ENCODE measurements at places on chromosomes 11 and 22.

DNA sequence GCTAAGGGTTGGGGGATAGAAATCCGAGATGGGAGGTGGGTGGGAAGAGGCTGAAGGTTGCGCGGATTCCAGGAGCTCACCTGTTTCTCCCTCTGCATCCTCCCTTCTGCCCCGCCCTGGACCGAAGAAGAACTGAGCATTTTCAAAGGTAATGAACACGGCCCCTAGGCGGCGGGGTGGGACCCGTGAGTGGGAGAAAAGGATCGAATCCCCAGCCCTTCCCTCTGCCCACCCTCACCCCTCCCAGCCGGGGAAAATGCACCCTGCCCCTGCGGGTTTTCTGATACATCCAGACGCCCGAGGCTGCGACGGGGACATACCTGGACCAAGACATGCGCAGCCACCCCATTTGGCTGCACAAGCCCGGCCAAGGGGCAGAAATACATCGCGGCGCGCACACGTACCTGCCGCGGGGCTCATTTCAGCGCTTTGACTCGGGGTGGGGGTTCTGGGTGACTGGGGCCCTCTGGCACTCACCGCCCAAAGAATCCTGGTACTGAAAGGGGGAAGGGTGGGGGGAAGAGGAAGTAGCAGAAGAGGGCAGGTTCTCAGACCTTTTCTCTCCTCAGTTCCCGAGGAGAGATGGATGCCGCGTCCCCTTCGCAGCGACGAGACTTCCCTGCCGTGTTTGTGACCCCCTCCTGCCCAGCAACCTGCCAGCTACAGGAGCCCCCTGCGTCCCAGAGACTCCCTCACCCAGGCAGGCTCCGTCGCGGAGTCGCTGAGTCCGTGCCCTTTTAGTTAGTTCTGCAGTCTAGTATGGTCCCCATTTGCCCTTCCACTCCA is 6.0 kb downstream of the VSIG2 start:
- no peak for DNase-seq

DNA sequence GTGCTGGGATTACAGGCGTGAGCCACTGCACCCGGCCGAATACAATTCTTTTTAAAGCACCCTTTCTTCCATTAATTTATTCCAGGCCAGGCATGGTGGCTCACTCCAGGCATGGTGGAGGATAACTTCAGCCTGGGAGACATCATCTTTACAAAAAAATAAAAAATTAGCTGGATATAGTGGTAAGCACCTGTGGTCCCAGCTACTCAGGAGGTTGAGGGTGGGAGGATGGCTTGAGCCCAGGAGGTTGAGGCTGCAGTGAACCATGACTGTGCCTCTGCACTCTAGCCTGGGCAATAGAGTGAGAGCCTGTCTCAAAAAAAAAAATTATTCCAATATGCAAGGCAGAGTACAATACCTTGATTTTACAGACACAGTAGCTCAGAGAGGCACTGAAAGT is 11.4 kb downstream of the TAGLN start:
- DNase-seq = no peak

DNA sequence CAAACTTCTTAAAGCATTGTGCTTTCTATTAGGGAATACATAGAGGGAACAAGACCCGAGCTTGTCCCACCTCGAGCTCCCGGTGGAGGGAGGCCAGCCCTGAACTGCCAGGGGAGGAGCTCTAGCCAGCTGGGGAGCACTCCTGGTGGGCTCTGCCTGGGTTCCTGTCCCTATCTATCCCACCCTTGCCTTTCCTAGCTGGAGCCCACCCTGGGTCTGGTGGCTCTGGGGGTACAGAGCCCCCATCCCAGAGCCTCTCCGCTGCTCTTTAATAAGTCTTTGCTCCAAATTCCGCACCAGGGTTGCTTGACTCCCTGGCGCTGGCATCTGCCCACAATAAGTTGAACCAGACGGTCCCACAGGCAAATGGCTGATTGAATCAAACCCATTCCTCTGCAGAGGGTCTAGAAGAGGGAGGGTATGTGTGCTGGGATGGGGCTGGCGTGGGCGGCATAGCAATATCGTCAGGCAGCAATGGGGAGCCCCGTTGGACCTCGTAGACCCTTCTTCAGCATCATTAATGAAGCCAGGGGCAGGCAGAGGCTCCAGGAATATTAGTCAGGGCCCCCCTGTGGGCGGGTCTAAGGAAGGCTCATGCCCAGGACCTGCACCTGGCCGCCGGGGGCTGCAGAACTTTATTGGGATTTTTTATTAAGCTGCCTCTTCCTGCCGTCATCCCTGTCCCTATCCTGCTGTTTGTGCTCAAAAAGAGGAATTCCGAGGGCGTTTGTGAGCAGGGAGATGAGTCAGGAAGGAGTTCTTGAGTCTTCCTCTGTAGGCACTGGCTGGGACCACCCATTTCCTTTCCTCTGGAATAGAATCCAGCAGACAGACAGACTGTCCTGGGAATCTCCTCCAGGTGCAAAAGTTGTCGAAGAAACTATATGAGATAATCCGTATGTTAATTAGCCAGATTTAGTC is 38.5 kb upstream of the RIC3 start:
- no peak for DNase-seq

DNA sequence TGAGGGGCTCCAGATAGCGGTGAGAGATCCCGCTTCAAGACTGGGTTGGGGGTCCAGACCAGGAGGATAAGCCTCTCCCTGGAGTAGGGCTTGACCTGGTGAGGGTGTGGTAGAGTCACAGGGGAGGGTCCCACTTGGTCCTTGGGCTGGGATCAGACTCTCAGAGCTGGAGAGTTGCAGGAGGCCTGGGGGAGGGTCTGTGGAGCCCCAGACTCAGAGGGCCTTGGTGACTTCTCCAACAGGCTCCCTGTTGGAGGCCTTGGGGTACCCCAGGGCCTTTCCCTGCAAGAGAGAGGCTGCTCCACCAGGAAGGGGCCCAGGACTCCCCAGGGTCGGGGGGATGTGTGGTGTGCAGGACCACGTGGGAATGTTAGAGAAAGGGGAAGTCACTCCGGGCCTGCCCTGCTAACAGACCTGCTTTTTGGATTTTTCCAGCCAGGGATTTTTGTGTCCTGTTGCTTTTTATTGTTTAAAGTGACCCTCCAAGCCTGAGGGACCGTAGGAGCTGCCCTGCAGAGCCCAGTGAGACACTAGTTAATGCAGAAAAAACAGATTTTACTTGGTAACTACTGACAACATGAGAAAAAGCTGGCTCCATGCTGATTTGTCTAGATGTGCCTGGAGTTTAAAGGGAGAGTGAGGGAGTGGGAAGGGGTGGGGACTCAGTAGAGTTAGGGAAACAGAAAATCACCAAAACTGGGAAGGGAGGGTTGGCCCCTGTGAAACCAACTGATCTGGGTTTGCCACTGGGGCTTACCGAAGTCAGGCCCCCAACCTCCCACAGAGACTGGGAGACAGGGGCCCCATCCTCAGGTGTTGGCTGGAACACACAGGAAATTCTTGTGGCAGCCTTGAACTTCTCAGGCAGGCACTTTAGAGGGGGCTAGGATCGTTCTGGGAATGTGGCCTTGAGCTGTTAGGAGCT is 801 bp upstream of the TXNRD2 start:
- DNase-seq = no peak

DNA sequence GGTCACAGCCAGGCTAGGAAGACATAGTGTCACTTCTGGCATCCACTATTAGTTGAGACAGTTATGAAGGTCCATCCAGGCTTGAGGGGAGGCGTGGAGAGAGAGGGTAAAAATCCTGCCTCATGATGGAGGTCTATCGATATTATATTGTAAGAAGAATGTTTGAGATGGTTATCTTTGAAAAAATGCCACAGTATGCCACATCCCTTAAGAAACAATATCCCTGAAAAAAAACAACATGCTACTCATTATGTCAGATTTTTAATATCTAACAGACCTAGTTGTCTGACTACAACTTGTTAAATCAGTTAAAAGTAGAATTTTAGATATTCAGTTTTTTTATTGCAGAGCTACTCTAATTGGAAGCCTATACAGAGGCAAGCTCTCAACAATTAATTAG is 121.7 kb upstream of the SLC5A12 start:
- no peak for DNase-seq

DNA sequence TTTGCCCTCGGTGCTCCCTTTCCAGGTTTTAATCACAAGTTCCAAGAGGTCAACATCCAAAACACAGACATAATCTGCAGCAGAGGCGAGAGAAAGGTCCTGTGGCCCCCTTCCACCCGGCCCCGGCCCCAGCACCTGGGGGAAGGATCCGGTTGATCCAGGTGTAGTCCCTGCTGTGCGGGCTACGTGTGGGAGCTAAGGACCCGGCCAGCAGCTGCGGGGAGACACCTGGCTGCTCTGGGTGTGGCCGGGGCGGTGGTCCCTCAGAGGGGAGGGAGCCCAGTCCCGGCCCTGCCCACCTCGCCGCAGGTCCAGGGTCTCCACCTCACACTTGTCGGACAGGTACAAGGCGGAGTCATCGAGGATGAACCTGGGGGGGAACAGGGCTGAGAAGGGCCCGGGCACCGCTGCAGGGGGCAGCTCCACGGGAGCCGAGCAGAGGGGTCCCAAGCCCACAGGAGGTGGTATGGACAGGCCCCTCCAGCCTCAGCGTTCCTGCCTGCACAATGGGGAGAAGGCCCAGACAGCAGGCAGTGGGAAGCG is 13.6 kb downstream of the ATG2A start:
- DNase-seq = no peak

DNA sequence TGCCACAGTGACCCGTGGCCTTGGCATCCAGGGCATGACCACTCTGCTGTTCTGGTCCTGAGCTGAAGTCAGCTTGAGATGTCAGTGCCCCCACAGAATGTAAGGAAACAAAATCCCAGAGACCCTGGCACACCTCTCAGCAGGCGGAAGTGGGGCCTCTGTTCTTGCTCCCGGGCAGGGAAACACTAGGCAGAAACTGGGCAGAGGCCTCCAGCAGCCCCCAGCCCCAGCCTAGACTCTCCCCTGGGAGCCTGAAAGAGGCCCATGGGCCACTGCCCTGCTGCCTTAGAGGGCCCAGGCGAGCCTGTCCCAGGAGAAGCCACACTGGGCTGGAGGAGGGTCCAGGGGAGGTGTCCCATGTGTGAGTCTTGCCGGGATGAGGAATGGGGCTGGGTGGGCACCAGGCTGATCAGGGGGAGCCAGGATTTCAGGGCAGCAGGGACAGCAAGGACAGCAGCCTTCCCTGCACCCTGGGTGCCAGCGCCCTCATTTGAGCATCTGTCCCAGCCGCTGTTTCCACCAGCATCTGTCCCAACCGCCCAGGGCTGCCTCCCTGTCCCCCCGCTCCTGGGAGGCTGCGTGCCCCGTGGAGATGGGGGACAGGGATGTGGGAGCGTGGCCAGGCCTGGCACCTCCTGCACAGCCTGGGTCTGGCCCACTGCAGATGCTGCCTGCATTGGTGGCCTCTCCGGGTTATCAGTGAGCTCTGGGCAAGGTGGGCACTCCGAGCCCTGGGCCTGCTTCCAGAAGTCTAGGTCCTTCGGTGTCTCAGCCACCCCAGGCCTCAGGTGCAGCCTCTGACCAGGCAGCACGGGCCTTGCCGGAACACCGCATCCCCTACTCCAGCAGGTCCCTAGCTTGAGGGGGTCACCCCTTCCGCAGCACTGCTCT is 1072.4 kb downstream of the BRD1 start:
- no peak for DNase-seq

- peak; percentile 13 for DNase-seq
Observed at GRCh38 chr11:11171854-11172253, 181.2 kb downstream of the CSNK2A3 start.

DNA sequence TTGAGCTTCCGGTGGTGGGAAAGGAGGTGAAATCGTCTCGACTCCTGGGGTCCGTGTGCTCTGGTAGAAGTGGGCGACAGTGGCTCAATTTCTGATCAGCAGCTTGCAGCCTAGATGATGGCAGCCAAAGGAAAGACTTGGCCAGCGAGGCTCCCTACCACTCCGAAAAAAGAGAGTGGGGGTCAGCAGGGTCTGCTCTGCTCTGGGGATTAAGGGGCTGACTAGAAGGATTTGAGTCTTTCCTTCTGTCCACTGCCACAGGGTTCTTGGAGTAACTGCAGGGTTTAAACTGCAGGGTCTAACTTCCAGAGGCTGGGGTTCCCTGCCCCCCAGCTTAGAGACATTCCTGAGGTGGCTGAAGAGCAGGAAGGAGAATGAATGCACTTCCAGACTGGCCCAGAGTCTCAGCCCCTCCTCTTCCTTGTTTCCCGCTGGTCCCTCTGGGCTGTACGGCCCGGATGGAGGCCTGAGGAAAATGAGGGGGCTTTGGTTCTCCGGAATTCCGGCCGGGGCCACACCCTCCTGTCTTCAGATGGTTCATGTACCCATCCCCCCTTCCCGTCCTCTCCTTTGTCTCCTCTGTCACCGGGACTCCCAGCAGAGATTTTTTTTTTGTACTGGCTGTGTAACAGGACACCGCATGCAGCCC is 907 bp downstream of the SERPINH1 start:
- no peak for DNase-seq

DNA sequence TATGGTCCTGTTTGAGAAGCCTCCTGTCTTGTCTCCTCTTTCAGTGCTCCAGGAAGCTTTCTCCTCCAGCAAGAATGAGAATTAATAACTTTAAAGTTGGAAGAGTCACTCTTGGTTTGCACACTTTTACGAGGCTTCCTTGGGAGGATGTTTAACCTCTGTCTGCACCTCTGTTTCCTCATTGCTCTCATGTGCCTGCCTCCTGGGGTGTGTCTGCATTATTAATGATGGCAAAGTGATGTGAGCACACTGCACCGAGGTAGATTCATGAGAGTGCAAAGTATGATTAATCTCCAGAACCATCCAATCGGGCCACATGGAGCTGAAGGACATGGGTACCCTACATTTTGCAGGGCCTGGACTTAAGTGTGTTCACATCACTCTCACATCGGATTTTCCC is 73.5 kb upstream of the TENM4 start:
- DNase-seq = no peak

- DNase-seq = no peak
Observed at GRCh38 chr22:19287076-19287707, 4.3 kb downstream of the CLTCL1 start.

DNA sequence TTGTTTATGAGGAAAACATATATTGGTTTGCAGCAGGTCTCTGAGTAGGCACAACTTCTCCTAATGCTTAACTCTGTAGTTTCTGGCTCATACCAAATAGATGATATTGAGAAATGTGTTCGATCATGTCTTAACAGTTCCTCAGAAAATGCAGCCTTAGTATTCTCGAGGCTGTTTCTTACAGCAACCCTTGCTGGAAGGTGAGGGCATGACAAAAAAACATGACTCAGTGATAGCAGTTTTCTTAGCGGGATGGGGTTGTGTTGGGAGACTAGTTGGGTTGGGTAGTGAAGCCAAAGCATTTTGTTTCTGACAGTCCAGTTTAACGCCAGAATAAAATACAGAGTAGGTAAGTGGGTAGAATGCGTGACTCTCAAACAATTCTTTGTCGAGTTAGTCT is 94.7 kb upstream of the PARVA start:
- no peak for DNase-seq

- peak; percentile 54 for DNase-seq
Observed at GRCh38 chr22:38176170-38176741, 5.4 kb downstream of the PLA2G6 start.

GRCh38 chr22:31944700-31945442 is 536 bp downstream of the YWHAH start:
- peak; percentile 20 for DNase-seq

GRCh38 chr11:88604260-88604659 is 266.7 kb upstream of the CTSC start:
- no peak for DNase-seq

- no peak for DNase-seq
Observed at GRCh38 chr11:59222464-59223060, 9.8 kb upstream of the MPEG1 start.

- no peak for DNase-seq
Observed at GRCh38 chr11:114918286-114918685, 240.0 kb downstream of the NXPE2 start.

- no peak for DNase-seq
Observed at GRCh38 chr11:68315171-68315920, 3.0 kb downstream of the LRP5 start.
